NCI-H1105 treated with DMSO at 0.1 percent for 48 hours (cell line): ENCODE measurements at places on chromosomes 12 and 14.

- DNase-seq, result peak; percentile 24
Observed at GRCh38 chr14:103521951-103522563, 573 bp downstream of the CKB start.

DNA sequence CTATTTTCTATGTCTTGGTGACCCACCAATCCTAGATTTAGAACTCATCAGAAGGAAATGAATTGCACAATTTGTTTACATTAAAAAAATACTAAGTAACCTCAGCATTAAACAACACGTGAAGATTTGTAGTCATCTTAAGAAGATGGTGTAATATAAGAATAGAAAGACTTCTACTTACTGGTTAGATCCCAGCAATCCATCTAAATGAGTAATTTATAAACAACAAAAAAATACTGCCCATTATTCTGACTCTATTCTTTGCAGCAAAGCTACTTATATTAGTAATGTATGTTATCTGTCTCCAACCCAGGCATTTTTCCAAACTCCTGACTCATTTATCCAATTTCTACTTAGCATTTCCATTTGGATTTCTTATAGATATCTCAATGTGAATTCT lies 67.8 kb downstream of the CD163L1 start:
- DNase-seq, result no peak

DNA sequence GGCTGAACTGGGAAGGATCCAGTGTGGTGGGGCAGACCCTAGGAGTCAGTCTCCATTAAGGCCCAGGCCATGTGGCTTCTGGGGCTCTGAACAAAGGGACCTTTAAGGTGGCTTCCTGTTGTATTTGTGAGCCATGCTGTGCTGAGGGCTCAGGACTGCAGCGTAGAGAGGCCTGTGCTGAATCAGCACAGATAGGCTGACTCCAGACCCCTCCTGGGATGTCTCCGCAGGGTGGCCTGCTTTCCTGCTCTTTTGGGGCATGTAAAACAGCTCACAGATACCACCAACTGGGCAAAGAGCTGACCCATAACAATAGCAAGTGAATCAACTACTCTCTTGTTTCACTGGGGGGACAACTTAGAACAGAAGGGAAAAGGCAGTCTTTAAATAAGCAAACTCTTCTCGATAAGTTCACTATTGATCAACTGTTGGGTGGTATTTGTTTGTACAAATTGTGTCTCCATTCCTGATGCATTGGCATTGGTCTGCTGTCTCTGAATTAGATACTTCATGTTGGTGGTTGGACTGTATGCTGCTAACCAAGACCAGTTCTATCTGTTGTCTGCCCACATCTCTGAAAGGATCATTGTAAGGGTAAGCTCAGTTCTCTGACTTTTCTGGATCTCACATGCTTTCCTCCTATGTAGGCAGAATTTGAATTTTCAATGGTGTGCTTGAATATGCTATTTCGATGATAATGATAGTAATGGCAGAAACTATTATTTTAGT lies 71.8 kb downstream of the MYRFL start:
- DNase-seq, result no peak

- DNase-seq, result no peak
Observed at GRCh38 chr14:52706286-52706685, 714 bp upstream of the PSMC6 start.

DNA sequence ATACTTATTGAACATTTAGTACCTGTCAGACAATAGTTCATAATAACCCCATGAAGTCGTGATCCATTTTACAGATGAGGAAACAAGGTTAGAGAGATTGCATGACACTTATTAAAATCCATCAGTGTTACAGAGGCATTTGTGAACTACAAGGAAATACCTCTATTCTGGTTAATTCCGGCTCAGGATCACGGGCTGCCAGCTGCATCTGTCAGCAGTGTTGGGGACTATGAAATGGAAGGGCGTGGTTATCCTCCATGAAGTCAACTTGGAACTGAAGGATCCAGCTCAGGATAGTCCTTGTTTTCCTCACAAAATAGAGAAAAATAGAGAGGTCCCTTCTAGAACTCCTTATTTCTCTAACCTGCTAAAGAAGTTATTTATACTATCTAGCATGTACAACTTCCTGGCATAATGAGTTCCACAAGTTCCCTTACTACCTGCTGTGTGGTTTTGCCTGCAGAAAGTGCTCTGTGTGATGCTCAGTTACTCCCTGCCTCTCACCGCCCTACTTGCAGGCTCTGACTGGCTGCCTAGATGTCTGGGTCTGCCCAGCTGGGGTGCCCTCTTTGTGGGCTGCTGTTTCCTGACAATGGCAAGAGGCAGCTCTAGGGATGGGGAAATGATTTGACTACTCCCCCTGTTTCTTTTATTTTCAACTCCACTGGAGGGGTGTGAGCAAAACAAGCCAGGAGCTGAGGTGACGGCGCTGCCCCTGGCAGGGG lies 36.8 kb downstream of the PLXNC1 start:
- DNase-seq, result no peak

GRCh38 chr14:77369285-77369684 lies 7.6 kb downstream of the TMED8 start:
- no peak for DNase-seq

DNA sequence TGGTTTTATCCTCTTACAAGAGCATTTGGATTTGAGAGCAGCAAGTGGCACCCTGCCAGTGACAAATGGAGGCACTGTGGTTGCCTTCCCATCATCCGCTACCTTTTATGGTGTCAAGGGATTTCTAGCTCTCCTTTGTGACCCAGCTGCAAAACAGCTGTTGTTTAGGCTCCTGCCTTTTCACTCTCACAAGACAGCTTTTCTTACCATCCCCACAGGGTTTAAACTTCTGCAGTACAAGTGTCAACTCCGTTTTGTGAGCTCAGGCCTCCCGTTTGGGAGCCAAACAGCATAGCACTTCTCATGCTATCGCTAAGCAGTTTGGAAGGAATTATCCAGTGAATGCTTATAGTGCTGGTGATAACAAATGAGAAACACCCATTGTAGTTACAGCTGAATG lies 331.4 kb downstream of the TMTC2 start:
- peak; percentile 12 for DNase-seq

DNA sequence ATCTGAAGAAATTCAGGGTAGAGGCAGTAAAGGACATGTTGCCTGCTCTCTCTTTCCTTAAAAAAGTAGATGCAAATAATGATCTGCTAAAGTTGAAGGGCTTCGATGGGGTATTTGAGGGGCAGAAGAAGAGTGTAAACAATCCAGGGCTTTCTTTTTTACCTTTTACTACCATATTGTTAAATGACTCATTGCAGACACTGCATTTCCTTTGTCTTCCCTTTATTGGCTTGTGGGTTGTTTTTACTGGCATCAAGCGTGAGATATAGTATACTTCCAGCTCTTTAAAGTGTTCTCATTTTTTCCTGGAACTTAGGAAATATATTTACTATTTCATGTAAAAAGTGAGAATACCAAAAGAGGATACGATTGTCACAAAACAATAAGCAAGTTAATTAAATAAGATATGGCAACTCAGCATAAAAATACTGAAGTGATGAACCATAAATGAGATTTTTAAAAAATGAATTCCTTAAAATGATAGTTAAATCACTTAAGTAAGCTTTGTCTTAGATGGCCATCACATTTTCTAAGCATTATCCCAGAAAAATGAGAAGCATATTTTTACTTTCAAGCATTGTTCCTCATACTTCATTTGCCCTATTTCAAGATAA lies 72.3 kb upstream of the KRAS start:
- DNase-seq, result no peak

GRCh38 chr12:87518481-87518880 lies 510.7 kb downstream of the C12orf50 start:
- no peak for DNase-seq

DNA sequence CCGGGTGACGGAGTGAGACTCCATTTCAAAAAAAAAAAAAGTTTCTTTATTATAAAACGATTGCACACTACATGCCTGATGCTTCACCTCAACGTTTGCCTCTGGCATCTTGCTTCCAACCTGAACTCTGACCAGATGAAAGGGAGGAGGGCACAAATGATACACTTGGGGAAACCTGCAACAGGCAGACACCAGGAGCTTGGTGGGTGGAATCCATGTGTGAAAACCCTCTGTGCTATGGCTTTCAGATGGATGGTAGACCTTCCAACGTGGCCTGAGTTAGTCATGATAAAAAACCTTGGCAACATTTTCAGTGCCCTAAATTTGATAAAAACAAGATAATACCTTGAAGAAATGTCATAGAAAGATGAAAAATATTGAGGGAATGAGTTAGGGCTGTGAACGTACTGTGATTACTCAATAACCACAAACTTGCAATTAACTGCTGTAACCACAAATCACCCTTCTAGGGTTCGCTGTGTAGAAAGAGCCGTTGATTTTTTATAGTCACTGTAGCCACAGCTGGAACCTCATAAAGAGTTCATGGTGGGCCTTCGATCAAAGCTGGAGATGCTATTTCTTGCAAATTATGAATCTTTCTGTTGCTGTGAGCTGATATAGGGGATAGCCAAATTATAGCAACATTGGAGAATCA lies 26.1 kb upstream of the GZMB start:
- DNase-seq, result no peak

DNA sequence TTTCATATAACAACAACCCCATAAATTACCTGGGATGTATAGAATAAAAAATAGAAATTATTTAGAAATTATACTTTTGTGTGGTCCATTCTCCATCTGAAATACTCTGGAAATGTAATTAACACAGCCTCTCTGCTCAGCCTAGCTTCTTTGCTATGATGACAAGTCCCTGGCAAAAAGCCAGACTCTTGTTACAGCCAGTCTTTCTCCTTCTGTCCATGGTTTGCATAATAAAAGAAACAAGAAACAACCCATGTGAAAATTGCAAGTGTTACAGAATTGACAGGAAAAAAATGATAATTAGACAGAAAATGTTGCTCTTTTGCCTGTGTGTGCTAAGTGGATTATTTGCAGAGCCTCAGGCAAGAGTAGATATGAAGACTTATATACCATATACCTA lies 61.3 kb downstream of the C12orf50 start:
- peak; percentile 90 for DNase-seq

DNA sequence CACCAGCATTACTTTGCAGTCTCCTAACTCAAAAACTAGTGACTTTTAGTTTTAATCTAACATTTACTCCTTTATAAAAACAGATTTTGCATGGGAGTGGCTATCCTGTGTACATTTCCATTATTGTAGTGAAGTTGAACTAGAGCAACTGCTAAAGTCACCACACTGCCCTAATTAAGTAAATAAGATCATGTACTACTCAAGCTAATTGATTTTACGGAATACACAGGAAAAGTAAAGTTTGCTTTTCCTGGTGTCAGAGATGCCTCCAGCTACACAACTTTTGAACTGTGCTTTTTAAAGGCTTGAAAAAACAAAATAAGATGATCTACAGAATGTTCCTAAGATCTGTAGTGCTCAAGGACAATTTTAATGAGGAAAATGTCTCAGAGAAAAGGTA lies 50.4 kb upstream of the ATP2A2 start:
- DNase-seq, result no peak

DNA sequence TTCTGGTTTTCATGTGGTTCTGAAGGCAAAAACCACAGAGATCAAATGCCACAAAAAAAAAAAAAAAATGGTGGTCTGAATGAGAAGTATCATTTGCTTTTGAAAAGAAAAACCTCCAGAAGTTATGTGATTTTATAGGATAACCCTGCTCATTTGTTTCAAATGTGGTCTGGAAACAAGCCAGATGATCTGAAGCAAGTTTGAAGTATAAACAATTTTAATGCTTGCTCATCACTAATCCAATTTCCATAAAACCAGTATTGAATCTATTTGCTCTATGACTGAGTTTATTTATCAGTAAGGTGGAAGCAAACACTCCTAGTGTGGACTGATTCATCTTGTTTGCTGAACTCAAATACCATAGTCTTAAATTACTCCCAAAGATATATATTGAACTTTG lies 407.3 kb upstream of the FLRT2 start:
- no peak for DNase-seq

- DNase-seq, result no peak
Observed at GRCh38 chr14:76714470-76714869, 46.8 kb upstream of the VASH1 start.

- no peak for DNase-seq
Observed at GRCh38 chr12:131455581-131456110, 255.2 kb upstream of the SFSWAP start.

GRCh38 chr14:98171654-98172053 lies 1100.3 kb downstream of the BCL11B start:
- DNase-seq, result no peak

GRCh38 chr12:116194935-116195431 lies 82.5 kb downstream of the MED13L start:
- DNase-seq, result no peak

- DNase-seq, result peak; percentile 11
Observed at GRCh38 chr12:46450279-46450748, 77.7 kb upstream of the SLC38A2 start.

DNA sequence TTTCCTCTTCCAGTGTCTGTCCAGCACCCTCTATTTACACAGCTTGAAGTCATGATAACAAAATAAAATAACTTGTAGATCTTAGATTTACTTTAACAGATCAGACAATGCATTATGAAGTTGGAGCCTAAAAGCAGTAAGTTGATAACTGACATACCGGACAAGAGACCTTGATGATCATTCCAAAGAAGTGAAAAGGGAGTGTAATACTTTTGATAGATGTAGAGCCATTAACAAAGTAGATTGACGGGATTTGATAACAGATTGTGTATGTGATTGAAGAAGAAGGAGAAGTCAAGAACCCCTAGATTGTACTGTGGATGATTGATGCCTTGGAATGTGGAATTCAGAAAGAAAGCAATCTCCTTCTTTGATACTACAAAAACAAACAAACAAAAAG lies 403.8 kb upstream of the MGAT4C start:
- no peak for DNase-seq

DNA sequence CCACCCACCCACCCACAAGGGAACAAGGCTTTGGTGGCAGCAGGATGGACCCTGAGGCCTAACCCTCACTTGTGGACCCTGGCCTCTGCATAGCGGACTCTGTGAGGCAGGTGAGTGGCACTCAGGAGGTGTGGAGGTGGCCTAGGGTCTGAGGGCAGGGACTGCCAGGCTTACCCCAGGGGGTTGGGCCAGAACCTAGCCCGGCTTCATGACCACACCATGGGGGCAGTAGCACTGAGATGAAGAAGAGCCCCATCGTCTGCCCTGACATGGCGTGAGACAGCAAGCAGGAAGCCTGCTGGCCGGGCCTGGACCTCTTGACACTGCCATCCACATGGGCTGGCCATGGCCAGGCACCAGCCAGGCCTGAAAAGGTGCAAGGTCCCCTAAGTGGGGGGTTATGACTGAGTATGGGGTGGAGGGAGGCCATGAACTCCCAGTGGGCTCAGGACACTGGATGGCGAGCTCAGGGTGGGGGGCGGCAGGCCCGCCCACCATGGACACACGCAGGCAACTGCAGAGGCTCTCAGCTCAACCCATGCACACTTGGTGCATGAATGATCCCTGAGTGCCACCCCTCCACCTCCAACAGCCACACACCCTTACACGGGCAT lies 29.3 kb downstream of the JAG2 start:
- no peak for DNase-seq

- DNase-seq, result no peak
Observed at GRCh38 chr12:53755451-53755891, 3.7 kb upstream of the CISTR start.

GRCh38 chr12:20044846-20045245 lies 323.5 kb upstream of the PDE3A start:
- DNase-seq, result no peak
